ENCODE measurements at places on chromosomes 13 and 19.

DNA sequence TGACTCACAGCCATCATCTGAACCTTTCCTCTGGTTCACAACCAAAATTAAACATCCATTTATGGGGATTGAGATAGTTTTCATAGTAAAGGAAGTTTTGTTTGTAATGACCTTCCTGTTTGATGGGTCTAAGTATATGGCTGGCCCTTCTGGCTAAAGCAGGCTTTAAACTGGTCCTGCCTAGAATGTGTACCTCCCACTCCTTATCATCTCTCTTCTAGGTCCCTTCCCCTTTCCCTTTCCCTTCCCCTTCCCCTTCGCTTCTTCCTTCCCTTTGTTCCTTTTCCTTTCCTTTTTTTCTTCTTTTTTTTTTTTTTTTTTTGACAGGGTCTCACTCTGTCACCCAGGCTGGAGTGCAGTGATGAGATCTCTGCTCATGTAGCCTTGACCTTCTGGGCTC, 35.6 kb downstream of the BBC3 start:
- no peak for DNase-seq

DNA sequence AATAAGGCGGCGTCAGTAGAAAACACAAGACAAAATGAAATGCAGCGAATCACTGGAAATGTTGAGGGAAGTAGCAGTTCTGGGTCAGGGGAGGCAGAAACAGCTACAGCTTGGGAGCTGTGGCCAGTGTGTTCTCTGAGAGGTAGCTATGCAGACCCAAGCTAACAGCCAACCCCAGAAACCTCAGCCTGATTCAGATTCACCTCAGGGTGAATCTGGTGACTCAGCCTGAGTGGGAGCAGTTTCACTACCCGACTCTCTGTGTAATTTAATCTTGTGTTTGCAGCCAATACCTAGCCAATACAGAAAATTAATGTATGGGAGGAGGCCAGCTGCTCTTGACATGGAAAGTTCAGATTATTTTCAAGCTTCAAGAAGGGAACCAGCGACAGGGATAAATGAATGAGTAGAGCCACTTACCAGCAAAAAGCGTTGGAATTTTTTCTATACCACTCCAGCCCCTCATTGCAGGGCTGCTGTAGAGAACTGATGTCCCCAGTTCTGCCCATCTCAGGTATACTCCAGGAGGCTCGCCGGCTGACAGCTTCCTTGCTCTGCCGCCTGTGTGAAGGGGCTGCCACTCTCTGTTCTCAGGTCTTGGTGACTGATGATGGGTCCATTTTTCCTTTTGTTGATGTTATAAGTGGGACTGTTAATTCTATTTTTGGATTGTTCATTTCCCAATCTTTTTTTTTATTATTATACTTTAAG, 8.9 kb downstream of the IGFL3 start:
- no peak for DNase-seq

DNA sequence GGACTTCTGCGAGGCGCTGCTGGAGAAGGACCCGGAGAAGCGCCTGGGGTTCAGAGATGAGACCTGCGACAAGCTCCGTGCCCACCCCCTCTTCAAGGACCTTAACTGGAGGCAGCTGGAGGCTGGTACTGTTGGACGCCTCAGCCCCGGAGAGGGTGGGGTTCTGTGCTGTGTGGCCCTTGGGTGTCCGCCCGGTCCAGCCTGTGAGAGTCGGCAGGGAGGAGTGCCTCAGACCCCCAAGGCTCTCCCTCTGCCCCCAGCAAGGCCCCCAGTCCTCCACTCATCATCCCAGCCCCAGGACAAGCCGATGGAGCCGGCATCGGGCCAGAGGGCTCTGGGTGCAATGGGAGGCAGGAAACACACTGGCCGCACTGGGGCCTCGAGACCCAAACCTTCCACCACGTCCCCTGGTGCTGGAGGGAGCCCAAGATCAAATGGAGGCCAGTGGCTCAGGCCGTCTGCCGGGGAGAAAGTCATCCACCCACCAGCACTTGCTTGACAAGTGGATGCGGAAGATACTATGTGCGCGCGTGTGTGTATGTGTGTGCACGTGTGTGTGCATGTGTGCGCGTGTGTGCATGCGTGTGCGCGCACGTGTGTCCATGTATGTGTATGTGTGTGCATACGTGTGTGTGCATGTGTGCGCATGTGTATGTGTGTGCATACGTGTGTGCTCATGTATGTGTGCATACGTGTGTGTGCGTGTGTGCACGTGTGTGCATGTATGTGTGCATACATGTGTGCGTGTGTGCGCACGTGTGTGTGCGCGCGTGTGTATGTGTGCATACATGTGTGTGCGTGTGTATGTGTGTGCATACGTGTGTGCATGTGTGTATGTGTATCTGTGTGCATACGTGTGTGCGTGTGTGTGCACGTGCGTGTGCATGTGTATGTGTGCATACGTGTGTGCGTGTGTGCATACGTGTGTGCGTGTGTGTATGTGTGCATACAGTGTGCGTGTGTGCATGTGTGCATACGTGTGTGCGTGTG, 25.8 kb upstream of the TMEM255B start:
- DNase-seq: no peak

DNA sequence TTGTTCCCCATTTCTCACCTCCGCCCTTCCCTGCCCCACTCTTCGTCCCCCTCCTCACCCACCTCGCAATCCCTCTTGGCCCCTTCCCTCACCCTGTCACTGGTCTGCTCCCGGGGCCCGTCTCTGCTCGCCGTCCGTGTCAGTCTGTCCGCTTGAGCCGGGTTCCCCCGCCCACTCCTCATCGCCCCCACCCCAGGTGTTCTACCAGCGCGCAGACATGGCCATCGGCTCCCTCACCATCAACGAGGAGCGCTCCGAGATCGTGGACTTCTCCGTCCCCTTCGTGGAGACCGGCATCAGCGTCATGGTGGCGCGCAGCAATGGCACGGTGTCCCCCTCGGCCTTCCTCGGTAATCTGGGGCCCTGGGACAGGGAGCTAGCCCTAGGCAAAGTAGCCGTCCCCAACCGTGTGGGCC, 22.3 kb downstream of the GRIN2D start:
- no peak for DNase-seq

- no peak for DNase-seq
Observed at GRCh38 chr13:41312176-41312500, 1.1 kb downstream of the NAA16 start.

GRCh38 chr13:109954441-109954840, 168.1 kb upstream of the IRS2 start:
- no peak for DNase-seq

DNA sequence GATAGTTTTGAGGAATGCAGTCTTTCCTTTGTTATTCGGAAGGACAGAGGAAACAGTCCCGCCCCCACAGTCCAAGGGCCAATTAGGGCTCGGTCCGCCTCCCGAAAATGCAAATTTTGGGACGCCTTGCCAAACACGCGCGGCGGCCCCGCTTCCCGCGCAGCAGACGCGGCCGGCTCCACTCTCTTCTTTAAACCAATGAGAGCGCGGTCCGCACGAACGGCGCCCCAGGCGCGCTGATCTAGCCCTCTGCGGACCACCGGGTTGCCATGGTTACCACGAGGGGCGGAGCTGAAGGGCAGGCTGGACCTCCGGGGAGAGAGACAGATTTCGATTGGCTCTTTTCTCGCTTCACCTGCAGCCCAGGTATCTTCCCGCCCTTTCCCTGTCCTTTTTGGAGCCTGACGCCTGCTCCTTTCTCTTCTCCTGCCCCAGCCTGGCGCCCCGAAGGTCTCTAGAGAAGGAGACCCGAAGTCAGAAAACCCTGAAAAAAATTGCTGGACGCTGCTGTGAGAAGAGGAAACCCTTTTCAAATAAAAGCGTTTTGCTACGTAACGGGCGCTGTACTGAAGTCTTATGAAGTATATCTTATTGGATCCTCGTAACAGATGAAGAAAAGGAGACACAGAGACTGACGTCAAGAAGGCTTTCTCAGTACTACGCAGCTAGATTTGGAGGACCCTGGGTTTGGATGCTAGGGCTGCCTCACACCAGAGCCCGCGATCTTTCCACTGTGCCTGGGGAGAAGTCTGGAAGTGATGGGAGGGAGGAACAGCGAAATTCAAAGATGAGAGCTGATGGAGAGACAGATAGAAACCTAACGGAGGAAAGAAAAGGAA, 2.0 kb downstream of the PTH2 start:
- DNase-seq: peak; percentile 37

DNA sequence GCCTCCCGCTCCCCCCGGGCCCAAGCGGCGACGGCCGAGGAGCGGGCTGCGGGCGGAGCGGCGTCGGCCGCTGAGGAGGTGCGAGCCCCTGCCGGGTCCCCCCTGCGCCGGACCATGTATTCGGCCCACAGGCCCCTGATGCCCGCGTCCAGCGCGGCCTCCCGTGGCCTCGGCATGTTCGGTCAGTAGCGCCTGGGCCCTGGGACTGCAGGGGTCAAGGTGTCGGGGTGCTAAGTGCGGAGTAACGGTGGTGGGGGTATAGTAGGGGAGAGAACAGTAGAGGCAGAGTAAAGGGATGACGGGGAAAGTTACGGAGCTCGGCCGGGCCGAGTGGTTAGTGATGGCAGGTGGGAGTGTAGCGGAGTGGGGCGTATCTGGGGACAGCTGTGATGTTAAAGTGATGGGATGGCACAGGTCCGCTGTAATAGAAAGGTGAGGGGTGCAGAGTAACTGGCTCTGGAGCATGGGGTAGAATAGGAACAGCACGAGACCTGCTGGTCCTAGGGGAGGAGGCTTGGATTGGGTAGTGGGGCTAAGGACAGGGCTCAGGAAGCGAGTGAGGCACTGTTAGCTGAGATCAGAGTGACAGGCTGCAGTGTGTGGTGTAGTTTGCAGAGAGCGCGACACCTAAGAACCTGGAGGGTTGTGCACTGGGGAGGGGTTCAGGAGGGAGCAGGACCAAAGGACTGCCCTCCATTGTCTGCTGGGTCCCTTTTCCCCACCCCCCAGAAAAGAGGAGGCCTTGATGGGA, 15.7 kb downstream of the CIC start:
- DNase-seq: no peak

- DNase-seq: no peak
Observed at GRCh38 chr13:28471421-28471820, 23.5 kb downstream of the FLT1 start.

DNA sequence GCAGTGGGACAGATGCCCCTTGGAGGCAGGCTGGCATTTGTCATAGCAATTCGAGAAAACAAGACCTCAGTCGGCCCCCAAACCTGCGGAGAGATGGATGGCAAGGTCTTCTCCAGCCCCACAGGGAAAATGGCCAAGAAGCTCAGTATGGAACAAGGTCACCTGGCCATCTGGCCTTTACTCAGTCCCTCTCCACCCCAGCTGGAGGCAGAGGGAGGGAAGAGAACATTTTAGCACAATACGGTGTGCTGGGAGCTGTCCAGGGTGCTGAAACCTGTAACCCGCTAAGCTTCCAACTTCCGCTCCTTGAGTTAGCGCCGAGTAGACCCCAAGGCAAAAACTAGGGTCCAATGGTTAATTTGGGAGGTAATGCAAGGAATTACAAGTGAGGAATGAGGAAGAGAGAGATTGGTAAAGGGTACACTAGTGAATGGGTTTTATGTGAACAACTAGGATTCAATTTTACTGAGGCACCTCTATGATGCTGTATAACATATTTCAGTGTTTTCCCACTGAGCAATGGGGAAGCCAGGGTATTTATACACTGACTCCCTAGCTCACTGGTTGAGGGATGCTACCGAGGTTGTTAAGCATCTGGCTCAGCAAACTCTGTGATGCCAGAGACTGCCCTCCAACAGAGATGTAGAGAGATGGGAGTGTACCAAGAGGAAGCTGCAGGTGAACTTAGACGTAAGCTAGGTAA, 64.3 kb downstream of the CACNA1A start:
- no peak for DNase-seq

DNA sequence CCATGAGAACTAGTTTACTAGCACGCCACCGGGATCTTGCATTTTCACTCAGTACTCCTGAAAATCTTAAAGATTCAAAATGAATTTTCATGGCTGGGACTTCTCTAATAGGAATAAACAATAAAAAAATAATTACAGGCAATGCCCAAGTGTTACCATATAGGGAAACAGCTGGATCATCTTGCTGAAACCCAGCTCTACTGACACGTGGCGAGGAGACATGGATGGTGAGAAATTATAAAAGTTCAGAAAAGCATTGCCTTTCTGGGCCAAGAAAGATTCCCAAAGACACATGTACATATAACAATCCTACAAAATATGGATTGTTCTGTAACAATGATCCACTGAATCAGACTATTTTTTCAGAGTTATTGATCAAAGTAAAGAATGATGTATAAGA, 209.3 kb downstream of the RGCC start:
- DNase-seq: no peak

DNA sequence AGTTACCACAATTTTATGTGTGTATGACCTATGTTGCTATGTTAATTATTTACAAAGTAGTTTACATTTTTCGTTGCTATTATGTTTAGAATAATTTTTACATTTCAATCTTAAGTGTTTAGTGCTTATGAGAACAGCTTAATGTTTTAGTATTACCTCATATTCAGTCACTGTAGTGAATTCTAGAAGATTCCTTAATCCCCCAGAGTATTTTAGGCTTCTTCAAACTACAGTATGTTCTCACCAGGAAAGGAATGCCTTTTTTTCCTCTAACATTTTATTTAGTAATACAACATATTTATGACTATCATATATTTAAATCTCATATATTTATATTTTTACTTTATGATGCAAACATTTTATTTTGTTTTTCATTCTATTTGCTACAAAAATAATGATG, 612.1 kb upstream of the KLHL1 start:
- DNase-seq: no peak

DNA sequence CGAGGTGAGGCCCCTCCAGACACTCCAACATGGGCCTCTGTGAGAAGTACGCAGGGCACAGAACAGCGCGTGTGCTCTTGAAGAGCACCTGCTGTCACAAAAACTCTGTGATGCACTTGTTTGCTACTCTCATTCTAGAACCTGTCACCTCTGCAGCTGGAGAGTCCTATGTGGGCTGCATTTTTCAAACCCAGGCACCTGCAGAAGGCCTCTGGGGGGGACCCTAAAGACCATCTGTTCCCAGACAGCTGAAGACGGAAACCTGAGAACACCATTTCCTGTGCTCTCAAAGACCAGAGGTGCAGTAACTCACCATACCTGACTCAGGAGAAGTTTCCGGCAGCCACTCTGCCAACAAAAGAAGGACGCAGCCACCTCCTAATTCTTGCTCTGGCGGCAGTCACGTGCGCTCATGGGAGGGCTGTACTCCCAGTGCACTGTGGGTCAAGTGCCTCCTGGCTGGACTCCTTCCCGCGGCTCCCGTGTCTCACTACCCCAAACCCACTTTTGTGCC, 28.1 kb downstream of the RANBP3 start:
- DNase-seq: no peak

DNA sequence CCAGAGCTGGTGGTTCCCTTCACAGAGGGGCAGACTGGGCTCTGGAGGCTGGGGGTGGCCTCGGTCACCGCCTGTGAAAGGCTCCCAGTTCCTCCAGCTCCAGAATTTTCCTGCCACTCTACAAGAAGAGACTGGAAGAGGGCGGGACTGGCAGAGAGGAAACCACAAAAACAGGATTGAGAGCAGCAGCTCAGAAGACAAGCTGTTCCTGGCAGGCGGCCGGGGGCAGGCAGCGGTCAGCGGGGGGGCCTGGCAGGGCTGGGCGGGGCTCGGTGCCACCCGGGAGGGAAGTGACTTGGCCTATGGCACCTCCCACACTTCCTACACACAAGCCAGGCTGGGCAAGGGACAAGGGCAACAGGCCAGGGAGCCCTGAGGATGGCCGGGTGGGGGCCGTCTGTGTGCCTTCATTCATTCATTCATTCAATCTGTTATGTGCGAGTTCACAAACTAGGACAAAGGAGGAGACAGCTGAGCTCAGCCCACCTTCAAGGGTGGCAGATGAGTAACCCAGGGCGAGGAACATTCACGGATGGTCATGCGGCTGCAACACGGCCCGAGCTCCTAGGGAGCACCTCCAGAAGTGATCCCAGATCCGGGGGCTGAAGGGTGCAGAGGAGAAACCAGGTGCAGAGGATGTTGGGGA, 16.9 kb upstream of the BTBD2 start:
- DNase-seq: peak; percentile 69
